Neuronal stem cell (in vitro differentiated cells): ENCODE measurements at places on chromosomes 6 and 20.
A peak's percentile ranks its signal among the peaks of the same experiment; 100 is the strongest.

GRCh38 chr6:106509420-106510089 is 119.7 kb downstream of the RTN4IP1 start:
- no peaks in the 10 kb centered on the region for H3K36me3 ChIP-seq
- peak; percentile 14 for DNase-seq
- H3K4me3 ChIP-seq = no peak overlapping the region
- H3K27me3 ChIP-seq = peaks cover 32% of the 10 kb centered on the region
- H3K4me1 ChIP-seq = no peaks in the 10 kb centered on the region

DNA sequence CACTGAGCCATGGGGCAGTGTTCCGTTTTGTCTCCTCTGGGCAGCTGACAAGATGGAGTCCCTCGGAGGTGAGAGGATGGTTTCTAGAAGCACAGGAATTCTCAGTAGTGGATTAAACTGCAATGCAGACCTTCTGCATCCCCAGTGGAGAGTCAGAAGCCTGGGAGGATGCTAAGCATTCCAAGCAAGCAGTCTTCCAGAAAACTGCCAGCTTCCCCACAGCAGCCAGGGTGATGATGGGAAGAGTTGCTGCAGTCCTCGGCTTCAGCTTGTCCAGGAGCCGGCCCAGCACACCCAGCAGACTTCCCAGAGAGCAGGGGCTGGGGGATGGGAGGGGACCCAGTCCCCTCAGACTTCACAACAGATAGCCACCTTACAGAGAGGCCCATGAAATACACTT is 163.6 kb downstream of the LY86 start:
- H3K27me3 ChIP-seq = no peaks in the 10 kb centered on the region
- no peaks in the 10 kb centered on the region for H3K36me3 ChIP-seq
- H3K4me1 ChIP-seq = no peaks in the 10 kb centered on the region
- no peak overlapping the region for H3K27ac ChIP-seq

GRCh38 chr6:33985947-33986346 is 159.9 kb downstream of the GRM4 start:
- no peak overlapping the region for H3K27ac ChIP-seq
- no peaks in the 10 kb centered on the region for H3K36me3 ChIP-seq
- no peaks in the 10 kb centered on the region for H3K4me1 ChIP-seq
- no peak for DNase-seq
- no peak overlapping the region for H3K4me3 ChIP-seq

- H3K4me3 ChIP-seq = no peak overlapping the region
- H3K27me3 ChIP-seq = no peaks in the 10 kb centered on the region
- no peaks in the 10 kb centered on the region for H3K36me3 ChIP-seq
- DNase-seq = no peak
Measured at GRCh38 chr6:141877275-141877983, 255.3 kb upstream of the GJE1 start.

DNA sequence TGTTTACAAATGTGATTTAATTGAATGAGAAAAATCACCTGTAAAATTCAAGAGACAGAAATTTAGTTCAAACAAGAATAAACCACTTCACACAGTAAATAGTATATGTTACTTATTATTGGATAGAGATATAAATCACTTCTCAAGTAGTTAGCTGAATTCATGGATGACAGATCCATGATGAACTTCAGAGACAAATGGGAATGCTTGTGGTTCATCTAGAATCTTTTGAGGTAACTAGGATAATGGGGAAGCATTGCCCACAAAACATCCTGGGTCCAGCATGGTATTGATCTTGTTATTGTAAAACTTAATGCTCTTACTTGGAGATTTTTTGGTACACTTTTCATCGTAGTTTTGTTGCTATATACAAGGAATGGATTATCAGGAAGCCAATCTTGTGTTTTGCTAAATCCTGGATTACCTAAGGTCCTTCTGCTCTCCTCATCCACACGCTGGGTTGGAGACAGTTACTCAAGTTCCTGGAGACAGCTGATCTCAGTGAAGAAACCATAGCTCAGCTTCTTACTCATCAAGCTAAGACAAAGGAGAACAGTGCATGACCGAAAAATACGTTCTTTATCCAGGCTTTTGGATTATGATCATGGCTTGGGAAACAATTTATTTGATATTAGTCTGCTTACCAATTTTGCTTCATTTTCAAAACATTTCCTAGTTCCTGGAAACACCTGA is 142.5 kb upstream of the PREP start:
- no peak for DNase-seq
- H3K4me1 ChIP-seq = no peaks in the 10 kb centered on the region
- no peaks in the 10 kb centered on the region for H3K36me3 ChIP-seq
- no peak overlapping the region for H3K4me3 ChIP-seq
- no peak overlapping the region for H3K27ac ChIP-seq

DNA sequence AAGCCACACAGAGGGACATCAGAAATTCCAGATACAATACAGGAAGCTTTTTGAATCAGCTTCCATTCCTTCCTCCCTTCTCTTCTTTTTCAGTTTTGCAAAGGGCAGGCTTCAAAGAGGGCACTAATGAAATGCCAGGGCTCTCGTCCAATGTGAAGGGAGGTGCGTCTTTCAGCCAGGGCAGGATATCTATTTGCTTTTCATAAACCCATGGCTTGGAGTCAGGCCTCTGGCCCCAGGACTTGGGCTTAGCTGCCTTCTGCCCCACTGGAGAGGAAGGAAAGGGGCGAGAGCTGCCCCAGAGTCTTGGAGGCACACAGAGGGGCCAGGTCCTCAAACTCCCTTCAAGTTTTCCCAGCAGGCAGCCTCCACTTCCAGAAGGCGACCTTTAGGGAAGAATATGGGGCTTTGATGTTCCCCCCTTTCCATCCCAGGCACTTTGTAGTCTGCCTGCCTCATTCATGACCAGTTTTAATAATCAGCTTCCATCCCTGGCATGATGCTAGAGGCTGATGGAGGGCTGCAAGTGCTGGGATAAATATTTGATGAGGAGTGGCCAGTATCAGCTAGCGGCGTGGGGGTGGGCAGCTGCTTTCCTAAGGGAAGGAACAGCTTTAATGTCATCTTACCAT is 234.8 kb downstream of the NRN1 start:
- H3K27me3 ChIP-seq = no peaks in the 10 kb centered on the region
- peaks cover 2% of the 10 kb centered on the region for H3K4me1 ChIP-seq
- no peak overlapping the region for H3K4me3 ChIP-seq
- no peaks in the 10 kb centered on the region for H3K36me3 ChIP-seq
- DNase-seq = no peak

DNA sequence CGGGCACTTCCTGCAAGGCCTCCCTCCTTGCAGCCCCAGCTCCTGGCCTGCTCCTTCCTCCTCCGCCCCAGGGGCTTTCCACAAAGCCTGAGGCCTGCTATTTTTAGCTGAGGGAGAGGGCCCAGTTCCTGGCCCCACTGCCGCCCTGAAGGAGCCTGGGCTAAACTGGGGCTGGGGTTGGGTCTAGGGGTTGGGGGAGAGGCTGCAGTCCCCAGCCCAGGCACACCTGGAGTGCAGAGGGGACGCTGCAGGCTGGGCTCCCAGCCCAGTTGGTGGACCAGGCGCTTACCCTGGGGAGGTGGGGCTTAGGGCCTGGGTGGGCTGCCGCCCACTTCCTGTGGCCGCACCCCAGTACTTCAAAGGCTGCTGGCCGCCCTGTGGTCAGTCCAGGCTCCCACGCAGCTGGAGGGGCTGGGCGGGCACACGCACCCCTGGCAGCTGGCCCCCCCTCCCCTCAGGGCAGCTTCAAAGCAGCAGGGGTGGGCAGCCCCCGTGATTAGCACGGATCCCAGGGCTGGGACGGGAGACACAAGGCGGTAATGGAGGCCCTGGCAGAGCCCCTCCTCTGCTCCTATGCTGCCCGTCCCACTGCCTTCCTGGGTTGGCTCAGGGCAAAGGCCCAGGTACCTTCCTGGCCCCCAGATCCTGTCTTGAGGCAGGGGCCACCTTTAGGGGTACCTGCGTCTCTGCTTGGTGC is 7.1 kb upstream of the ABHD16B start:
- DNase-seq = no peak
- H3K4me1 ChIP-seq = peaks cover 30% of the 10 kb centered on the region
- no peaks in the 10 kb centered on the region for H3K36me3 ChIP-seq
- no peaks in the 10 kb centered on the region for H3K27me3 ChIP-seq
- no peak overlapping the region for H3K4me3 ChIP-seq
- no peak overlapping the region for H3K27ac ChIP-seq

- H3K4me1 ChIP-seq = no peaks in the 10 kb centered on the region
- DNase-seq = no peak
- no peaks in the 10 kb centered on the region for H3K27me3 ChIP-seq
- H3K4me3 ChIP-seq = no peak overlapping the region
Measured at GRCh38 chr6:168778201-168778600, 337.2 kb downstream of the SMOC2 start.

GRCh38 chr6:32488083-32488482 is 42.0 kb downstream of the HLA-DRB5 start:
- DNase-seq = no peak
- H3K27ac ChIP-seq = no peak overlapping the region
- no peaks in the 10 kb centered on the region for H3K27me3 ChIP-seq

GRCh38 chr6:145904391-145904790 is 59.8 kb downstream of the SHPRH start:
- H3K27ac ChIP-seq = no peak overlapping the region
- H3K4me3 ChIP-seq = no peak overlapping the region
- H3K27me3 ChIP-seq = no peaks in the 10 kb centered on the region
- H3K4me1 ChIP-seq = no peaks in the 10 kb centered on the region
- DNase-seq = no peak

- H3K4me3 ChIP-seq = no peak overlapping the region
- H3K27me3 ChIP-seq = no peaks in the 10 kb centered on the region
- no peak overlapping the region for H3K27ac ChIP-seq
- no peak for DNase-seq
- no peaks in the 10 kb centered on the region for H3K4me1 ChIP-seq
Measured at GRCh38 chr20:24328901-24329300, 140.5 kb upstream of the SYNDIG1 start.

DNA sequence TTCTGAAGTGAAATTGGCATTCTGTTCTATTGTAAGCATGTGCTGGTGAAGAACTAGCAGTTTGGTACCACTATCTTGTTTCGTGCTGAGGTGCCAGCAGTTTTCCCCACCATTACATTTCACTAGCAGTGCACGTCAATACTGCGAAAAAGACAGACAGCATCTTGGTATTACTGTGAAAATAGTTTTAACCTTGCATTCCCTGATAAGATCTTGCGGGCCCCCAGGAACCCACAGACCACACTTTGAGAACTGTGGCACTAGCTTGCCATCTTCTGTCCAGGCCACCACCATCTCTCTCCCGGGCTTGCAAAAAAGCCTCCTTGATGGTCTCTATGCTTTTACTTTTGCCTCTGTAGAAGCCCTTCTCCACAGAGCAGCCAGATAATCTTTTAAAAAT is 185.7 kb downstream of the BACH2 start:
- no peak for DNase-seq
- no peak overlapping the region for H3K27ac ChIP-seq
- no peaks in the 10 kb centered on the region for H3K36me3 ChIP-seq
- no peaks in the 10 kb centered on the region for H3K27me3 ChIP-seq
- H3K4me3 ChIP-seq = no peak overlapping the region

DNA sequence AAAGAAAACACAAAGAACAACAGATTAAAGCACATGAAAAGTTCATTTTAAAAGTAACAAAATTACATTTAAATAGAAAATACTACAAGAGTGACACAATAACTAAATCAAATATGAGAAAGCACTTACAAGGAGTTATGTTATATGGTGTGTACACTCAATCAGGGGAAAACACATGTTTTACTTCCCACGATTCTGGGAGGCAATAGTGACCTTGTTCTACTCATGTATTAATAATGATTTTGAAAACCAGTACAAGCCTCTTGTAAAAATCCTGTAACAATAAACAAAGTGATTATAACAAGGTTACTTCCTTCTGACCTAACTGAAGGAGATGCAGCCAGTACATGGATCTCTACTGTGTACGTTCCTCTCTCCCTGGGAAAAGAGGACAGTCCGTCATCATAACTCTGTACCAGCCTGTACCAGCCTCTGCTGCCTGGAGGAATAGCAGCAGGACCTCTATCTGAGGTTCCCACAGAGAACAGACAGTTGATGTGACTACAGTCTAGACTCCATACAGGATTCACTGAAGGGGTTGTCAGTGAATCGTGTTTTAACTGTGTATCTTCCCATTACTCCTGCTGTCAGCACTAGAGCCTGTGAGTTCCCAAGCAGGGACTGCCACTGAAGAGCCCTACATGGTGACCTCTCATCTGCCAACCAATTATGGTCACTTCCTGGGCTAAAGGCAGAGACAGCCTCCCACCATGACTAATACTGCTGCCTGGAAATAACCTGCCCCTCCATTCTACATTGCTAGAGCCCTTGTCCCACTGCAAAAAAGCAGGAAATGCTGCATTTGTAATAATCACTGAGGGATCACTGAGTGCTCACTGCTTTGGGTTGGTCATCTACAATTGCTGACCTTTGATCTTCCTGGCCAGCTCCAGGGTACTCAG is 149.7 kb downstream of the KIF16B start:
- no peak overlapping the region for H3K27ac ChIP-seq
- no peaks in the 10 kb centered on the region for H3K4me1 ChIP-seq
- H3K36me3 ChIP-seq = no peaks in the 10 kb centered on the region
- H3K27me3 ChIP-seq = no peaks in the 10 kb centered on the region
- H3K4me3 ChIP-seq = no peak overlapping the region

DNA sequence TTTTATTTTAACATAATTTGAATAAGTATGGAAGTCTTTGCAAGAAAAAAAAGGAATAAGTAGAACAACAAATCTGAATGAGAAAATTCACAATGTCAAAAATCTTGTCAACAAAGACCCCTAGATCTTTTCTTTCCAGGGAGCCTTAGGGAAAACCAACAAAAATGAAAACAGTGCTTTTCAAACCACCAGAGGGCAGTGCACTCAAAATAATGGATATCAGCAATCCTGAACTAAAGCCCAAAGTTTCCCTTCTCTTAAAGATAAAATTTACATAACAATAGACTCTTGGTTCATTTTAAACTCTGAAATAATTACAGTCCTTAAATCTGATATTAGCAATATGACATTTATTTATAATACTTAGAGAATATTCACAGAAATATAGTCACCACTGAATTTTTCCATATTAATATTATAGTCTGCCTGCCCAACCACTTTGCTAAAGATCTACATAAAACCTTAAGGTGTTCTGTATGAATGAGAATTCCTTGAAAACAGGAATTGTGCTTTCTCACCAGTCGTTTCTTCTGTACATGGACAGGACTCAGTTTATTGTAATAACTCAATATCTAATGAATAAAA is 105.3 kb upstream of the BMP5 start:
- no peak overlapping the region for H3K27ac ChIP-seq
- no peaks in the 10 kb centered on the region for H3K36me3 ChIP-seq
- peak; percentile 56 for DNase-seq
- no peaks in the 10 kb centered on the region for H3K4me1 ChIP-seq
- H3K27me3 ChIP-seq = no peaks in the 10 kb centered on the region

- H3K36me3 ChIP-seq = no peaks in the 10 kb centered on the region
- no peak overlapping the region for H3K27ac ChIP-seq
- no peaks in the 10 kb centered on the region for H3K4me1 ChIP-seq
- H3K27me3 ChIP-seq = no peaks in the 10 kb centered on the region
- no peak for DNase-seq
Measured at GRCh38 chr20:47453167-47453782, 48.4 kb upstream of the NCOA3 start.

GRCh38 chr6:85421181-85421580 is 28.7 kb upstream of the NT5E start:
- no peaks in the 10 kb centered on the region for H3K27me3 ChIP-seq
- no peak overlapping the region for H3K4me3 ChIP-seq
- no peak for DNase-seq

GRCh38 chr20:49705358-49705757 is 8.3 kb downstream of the B4GALT5 start:
- H3K27ac ChIP-seq = no peak overlapping the region
- H3K4me3 ChIP-seq = no peak overlapping the region
- H3K4me1 ChIP-seq = peaks cover 17% of the 10 kb centered on the region
- no peaks in the 10 kb centered on the region for H3K27me3 ChIP-seq

- H3K27me3 ChIP-seq = no peaks in the 10 kb centered on the region
- H3K4me3 ChIP-seq = no peak overlapping the region
- no peak overlapping the region for H3K27ac ChIP-seq
- peaks cover 16% of the 10 kb centered on the region for H3K4me1 ChIP-seq
- no peak for DNase-seq
- H3K36me3 ChIP-seq = no peaks in the 10 kb centered on the region
Measured at GRCh38 chr20:48760403-48760983, 67.3 kb downstream of the PREX1 start.
